ENCODE measurements at places on chromosomes 12 and 14.

DNA sequence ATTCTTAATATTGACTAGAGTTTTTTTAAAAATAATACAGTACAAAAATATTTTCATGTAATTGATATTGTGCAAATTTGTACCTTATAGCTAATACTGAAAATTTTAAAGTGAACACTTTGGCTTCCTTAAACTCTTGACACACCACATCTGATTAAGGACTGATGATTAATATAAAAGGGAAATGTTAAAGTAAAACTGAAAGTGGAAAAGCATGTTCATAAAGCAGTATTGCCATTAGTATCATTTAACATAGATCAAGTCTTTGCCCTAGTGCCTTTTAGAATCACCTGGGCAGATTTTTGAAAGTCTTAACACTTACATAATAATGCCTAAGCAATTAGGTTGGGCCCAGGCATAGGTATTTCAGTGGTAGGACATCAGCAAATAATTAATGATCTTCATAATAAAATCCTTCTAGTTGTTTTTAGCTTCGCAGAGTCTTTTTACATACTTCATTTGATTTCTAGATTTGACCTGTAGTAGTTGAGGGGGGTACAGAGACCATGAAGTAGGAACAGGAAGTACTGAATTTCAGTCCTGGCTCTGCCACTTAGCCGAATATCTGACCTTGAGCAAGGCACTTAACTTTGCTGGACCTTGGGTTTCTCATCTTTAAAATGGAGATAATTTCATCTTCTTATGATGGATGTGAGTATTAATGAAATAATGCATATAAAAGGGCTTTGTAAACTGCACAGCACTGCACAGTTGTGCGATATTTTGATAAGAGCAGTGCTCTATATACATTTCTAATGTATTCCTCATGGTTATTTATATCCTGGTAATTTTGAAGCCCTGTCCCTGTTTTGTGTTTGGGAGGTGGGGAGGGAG lies 43.7 kb downstream of the MARK3 start:
- DNase-seq, result no peak

DNA sequence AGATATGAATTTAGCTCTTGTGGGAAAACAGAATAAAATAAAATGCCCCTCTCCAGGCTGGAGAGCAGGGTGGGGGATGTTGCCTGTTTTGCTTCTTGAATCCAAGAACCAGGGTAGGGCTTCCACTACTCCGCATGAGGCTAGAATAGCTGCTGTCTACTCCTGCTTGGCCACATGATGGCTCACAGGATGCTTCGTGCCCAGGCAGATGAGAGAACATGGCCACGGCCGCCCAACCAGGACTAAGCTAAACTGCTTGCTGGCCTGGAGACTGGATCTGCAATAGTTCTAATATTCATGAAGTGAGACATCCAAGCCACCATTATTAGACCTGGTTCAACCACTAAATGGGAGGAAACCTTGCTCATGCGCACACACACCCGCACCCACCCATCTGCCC lies 122.2 kb upstream of the METAP2 start:
- DNase-seq, result no peak

- no peak for DNase-seq
These were observed 31.3 kb downstream of the FBXO34 start for GRCh38 chr14:55302367-55303124.

DNA sequence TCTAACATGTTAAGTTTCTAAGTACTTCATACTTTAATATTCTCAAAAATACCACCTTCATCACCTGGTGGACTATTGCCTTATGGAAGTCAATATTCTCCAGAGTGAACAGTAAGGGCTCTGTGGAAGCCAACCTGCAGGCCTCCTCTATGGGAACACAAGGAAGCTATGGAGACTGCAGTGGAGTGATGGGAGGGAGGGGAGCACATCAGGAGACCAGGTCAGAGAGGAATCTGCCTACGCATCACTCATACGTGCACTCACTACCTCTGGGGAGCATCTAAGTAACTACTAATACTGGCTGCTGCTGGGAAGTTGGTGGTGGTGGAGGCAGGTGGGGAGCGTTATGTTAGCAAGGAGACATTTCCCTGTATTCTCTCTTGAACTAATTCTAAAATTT lies 19.9 kb downstream of the HECTD4 start:
- no peak for DNase-seq

- no peak for DNase-seq
These were observed 29.8 kb upstream of the AP4S1 start for GRCh38 chr14:30995689-30996088.

DNA sequence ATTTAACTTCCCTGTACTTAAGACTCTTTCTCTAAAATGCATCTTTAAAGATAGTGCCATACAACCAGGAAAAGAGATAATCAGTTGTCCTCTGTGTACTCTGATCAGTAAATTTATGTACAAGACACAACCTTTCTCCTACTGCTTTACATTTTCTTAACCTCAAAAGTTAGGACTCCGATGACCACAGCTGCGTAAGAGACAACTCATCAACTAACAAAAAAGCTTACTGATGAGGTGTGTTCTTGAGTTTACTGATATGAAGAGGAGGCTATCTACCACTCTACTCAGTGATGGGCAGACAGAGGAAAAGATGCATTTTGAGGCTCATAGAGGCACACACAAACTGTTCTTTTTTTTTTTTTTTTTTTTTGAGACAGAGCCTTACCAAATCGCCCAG lies 71.4 kb upstream of the HIF1A start:
- no peak for DNase-seq

- DNase-seq, result no peak
These were observed 329.9 kb downstream of the BMP4 start for GRCh38 chr14:53626761-53627160.

- no peak for DNase-seq
These were observed 353.2 kb downstream of the BCAT1 start for GRCh38 chr12:24595652-24596235.

GRCh38 chr14:101291390-101291789 lies 269.9 kb upstream of the DIO3 start:
- no peak for DNase-seq

DNA sequence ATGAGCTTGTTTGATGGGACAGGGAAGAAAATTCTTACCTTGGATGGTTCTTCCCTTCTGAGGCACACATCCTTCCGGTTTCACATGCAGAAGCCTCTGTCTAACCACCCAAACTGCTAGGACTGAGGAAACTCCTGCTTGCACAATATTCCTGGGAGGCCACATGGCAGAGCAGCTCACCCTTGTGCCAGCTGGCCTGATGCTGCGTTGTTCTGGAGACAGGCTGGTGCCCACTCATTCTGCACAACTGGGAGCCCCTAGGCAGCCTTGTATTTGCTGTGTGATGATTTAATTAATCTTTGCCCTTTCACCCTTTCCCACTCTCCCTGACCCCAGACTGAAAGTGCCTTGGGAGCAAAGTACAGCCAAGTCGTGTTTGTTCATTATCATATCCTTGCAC lies 130.8 kb downstream of the RTN1 start:
- DNase-seq, result no peak

DNA sequence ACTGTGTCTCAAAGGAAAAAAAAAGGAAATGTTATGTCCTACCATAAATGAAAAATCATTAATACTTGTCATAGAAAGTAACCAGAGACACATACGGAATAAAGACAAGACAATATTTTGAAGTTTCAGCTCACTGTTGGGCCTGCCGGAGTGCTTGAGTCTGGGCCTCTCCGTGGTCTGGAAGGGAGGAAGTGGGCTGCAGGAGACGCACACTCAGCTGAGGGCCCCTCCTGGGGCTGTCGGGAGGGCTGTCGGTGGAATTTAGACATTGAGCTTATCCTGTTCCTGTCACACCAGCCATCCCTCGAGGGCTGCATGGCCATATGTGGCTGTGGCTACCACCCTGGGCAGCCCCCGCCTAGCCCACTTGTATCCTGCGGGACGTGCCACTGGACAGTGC lies 80.6 kb downstream of the DDX51 start:
- DNase-seq, result no peak

GRCh38 chr12:49865109-49865781 lies 22.3 kb upstream of the BCDIN3D start:
- no peak for DNase-seq

GRCh38 chr12:7060353-7060954 lies at the start of gene C1S:
Gene C1S, plus strand, starts transcription at chr12:7060718. Its CDS starts 1,195 bp downstream, at chr12:7061913.
- DNase-seq, result no peak

- DNase-seq, result no peak
These were observed 30.7 kb upstream of the PWP1 start for GRCh38 chr12:107654873-107655272.

GRCh38 chr14:81166121-81166520 lies 54.6 kb downstream of the GTF2A1 start:
- DNase-seq, result no peak

DNA sequence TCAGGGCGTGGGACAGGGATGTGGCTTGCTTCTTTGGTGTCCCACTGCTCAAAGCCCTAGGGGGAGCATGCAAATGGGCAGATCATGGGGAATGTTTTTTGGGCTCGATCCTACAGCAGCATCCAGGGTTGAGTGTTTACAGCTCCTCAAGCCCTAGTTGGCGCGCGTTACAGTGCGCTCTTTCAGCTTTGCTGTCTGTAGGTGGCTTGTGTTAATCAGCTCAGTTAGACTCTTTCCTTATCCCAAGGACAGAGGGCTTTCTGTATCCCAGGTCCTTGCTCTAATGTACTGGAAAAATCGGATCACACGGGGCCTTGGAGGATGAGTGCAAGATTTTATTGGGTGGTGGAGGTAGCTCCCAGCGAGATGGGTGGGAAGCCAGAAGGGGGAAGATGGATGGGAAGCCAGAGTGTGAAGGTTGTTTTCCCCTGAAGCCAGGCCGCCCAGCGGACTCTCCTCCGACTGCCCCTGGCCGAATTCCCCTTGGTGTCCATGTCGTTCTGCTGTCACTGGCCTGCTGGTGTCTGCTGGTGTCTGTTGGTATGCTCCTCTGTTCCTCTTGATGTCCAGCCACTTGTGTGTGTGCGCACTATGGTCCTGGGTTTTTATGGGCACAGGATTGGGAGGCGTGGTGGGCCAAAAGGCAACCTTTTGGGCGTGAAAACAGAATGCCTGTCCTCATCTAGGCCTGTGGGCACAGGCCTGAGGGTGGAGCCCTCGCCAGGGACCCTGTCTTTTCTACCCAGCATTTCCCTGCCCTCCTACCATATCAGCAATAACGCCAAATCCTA lies 10.7 kb upstream of the TXNRD1 start:
- DNase-seq, result no peak

DNA sequence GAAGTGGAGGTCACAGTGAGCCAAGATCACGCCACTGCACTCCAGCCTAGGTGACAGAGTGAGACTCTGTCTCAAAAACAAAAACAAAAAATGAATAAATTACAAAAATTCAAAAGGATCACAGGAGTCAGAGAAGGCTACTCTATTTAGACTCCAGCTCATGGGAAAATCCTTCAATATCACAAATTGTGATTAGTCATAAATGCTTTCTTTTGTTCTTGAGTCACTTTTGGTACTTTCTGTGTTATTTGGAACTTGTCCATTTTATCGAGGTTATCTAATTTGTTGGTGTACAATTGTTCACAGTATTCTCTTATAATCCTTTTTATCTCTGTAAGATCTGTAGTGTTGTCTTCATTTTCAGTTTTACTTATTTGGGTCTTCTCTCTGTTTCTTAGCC lies 18.9 kb downstream of the ALDH2 start:
- DNase-seq, result no peak

DNA sequence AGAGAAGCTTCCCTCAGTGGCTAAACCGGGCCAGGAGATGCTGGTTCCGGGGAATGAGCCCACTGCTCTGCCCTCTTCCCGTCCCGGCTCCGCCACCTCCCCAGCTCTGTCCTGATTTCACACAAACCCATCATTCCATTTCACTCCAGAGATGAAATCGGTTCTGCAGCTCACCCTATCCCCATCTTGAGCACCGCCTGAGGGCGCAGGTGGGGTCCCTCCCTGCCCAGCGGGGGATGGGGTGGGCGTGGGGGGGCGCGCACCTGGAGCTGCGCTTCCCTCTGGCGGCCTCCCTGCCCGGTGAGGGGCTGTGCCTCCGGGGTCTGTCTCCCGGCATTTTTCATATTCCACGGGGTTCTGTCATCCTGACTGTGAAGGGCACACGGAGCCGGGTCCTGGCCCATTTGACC lies 44.7 kb downstream of the NOC4L start:
- no peak for DNase-seq

DNA sequence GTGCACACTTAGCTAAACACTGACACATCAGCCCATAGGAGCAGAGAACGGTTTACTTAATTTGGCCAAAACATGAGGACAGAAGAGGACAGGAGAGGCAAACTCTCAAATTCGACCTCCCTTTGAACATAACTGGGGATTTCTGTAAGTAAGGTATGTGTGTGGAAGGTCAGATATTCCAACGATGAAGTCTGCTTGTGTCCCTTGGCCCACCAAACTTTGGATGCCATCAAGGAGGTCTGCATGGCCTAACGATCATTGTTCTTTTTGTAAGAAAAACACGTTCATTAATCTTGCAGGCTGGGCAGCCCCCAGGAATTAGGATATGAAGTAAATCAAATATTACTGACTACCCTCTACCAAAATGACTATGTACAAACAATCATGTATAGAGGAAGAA lies 908.5 kb upstream of the ATXN7L3B start:
- no peak for DNase-seq

- no peak for DNase-seq
These were observed 27.2 kb upstream of the PTPRB start for GRCh38 chr12:70664465-70664881.

- DNase-seq, result no peak
These were observed 31.7 kb upstream of the MMP19 start for GRCh38 chr12:55874443-55874842.

DNA sequence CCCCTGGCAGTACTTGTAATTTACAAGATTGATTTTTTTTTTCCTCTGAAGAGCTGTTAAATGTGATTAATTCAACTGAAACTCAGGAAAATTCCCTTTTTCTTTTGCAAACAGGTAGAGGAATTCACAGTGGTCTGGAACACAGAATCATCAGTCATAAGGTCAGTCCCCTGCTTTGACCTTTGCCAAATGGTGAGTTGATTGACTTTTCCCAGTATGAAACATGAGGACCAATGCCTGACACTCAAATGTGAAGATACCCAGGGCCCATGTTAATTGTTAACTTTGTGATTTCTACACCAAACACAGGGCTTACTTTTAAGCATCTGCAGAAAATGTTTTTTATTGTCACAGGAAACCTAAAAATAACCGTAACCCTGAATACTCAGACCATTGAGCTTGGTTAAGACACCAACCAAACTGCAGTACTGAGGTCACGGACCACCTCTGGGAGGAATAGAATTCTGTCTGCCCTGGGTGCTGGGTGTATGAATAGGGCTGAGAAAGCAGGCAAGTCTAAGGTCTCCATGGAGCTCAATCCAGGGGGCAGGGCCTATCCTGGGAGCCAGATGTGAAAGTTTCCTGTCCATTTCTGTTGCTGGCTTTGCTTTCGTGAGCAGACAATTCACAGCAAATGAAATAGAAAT lies 192.4 kb downstream of the TMX1 start:
- no peak for DNase-seq

GRCh38 chr12:52694151-52694550 lies 9.2 kb downstream of the KRT77 start:
- DNase-seq, result no peak

GRCh38 chr14:32400480-32400879 lies 71.4 kb downstream of the AKAP6 start:
- no peak for DNase-seq

Data from stimulated activated CD8-positive, alpha-beta memory T cell treated with anti-CD3 and anti-CD28 coated beads, Interleukin-7, amount 100 ng/mL, for 24 hours (primary cell).